Stimulated activated CD4-positive, alpha-beta T cell treated with anti-CD3 and anti-CD28 coated beads, Interleukin-1b, Interleukin-23, amount 100 ng/mL, for 24 hours (primary cell): ENCODE measurements at places on chromosomes 5 and 9.
A peak's percentile ranks its signal among the peaks of the same experiment; 100 is the strongest.

GRCh38 chr5:99771296-99771695 is 763.9 kb upstream of the FAM174A start:
- DNase-seq, result no peak

GRCh38 chr5:115977096-115977495 is 14.8 kb downstream of the LVRN start:
- no peak for DNase-seq

DNA sequence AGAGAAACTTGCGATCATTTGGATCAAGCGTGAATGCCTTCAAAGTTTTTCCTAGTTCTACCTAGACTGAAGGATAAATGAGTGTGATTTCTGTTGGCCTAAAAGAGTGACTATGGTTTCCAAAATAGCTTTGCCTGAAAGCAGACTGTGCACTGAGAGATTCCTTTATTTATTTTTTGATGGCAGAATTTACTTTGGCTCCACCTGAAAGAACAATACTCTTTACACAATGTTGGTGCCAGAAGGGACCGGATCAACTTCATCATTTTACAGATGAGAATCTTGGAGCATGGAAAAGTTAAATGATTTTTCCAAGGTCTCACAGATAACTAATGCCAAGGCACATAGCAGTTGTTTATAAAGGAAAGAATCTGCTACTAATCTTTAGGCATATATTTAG is 199.6 kb downstream of the KCTD16 start:
- DNase-seq, result no peak

DNA sequence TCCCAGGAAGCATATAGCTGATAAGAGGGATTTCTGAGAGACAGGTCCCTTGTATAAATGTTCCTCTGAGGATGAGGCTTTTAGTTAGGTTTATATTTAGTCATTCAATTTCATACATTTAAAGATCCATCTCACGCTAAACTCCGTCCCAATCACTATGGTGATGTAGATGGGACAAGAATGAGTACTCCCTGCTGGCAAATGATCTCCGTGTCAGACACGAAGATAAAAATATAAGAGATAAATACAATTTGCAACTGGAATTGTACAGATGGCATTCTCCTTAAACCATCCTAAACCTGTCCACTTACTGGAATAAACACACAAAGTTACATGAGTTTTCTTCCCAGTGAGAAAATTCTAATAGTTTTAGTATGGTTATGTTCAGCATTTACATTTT is 233.0 kb downstream of the PRR16 start:
- DNase-seq, result no peak

DNA sequence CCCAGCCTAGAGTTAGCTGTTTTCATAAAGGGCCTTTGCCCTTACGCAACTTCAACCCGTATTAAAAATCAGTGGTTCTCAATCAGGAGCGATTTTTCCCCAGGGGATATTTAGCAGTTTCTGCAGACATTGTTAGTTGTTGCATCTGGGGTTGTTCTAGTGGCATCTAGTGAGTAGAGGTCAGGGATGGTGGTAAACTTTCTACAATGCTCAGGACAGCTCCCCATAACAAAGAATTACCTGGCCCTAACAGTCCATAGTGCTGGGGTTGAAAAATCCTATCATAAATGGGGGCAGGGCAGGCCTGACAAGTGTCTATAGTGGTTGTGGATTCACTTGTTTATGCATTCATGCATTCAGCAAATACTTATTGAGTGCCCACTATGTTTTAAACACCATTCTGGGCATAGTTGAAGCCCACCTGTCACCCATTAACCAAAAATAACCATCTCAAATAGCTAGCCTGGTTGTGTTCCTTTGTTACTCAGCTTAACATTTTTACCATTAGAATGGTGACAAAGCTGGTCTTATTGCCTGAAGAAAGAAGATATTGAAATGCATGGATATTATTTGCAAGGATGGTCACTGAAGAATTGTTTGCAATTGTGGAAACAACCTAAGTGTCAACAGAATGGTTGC is 15.9 kb upstream of the FGF1 start:
- DNase-seq, result no peak

DNA sequence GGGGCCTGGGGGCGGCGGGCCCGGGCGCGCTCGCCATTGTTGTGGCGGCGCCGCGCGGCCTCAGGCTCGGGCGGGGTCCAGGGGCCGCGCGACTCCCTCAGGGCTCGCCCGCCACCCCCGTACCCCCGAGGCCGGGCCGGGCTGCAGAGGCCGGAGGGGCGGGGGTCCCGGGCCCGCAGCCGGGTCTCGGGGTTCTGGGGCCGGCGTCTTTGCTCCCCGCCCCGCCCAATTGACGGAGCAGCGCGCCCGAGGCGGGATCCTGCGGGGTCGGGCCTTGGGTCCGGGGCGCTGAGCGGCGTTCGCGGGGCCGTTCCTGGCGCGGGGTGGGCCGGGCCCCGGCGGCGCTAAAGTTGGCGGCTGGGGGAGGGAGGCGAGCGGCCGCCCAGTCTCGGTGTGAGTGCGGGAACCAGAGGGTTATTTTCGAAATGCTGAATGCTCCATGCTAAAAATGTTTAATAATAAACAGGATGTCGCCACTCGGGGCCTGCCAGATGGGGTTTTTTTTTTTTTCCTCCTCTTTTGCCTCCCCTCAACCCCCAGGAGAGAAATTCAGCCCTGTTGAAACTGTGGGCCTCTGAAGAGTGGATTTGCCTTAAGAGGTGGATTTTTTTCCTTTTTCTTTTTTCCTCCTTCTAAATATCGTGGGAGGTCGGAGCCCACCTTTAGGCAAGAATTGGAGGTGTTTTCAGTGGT is 724 bp downstream of the PRRC2B start:
- no peak for DNase-seq

DNA sequence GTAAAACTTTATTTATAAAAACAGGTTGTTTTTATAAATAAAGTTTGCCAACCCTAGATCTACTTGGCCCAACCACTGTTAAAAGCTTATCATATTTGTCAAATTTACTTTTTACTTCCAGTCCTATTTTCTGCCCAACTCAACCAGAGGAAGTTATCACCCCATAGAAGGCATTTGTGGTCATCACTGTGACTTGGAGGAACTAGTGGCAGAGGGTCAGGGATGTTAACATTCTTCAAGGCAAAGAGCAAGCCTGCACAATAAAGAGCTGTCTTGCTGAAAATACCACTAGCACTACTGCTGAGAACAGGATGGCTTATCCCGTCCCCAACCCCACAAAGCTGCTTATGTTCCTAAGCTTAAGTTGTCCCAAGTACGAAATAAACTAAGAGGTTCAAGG is 22.3 kb downstream of the TTC33 start:
- no peak for DNase-seq

- DNase-seq, result peak; percentile 58
These were observed at the start of gene ST6GALNAC6 for GRCh38 chr9:127899128-127899943. TSS of gene ST6GALNAC6 (minus strand) at chr9:127899603. CDS start at chr9:127897981, 1,622 bp downstream.

- DNase-seq, result no peak
These were observed 183.0 kb upstream of the EFNA5 start for GRCh38 chr5:107853696-107854095.

- DNase-seq, result no peak
These were observed 8.4 kb upstream of the PAX5 start for GRCh38 chr9:37042421-37042820.
